ENCODE measurements at places on chromosomes 2 and 18.

DNA sequence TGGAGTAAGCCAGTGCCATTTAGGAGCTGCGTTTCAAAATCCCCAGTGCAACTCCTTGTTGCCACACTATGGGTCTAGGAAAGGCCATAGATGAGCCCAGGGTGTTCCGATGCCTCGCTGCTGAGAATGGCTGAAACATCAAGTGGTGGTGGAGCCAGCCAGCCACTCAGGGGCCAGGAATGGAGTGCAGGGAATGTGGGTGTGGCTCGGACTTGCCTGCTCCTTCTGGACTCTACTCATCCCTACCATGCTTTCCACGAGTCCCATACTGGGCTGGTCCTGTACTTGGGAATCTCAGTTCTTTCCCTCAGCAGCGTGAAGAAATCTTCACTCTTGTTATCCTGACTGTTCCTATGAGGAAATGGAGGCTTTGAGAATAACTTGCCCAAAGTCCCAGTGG lies 143.5 kb downstream of the INSIG2 start:
- DNase-seq = no peak

GRCh38 chr2:184336688-184337087 lies 261.6 kb upstream of the ZNF804A start:
- DNase-seq = no peak

DNA sequence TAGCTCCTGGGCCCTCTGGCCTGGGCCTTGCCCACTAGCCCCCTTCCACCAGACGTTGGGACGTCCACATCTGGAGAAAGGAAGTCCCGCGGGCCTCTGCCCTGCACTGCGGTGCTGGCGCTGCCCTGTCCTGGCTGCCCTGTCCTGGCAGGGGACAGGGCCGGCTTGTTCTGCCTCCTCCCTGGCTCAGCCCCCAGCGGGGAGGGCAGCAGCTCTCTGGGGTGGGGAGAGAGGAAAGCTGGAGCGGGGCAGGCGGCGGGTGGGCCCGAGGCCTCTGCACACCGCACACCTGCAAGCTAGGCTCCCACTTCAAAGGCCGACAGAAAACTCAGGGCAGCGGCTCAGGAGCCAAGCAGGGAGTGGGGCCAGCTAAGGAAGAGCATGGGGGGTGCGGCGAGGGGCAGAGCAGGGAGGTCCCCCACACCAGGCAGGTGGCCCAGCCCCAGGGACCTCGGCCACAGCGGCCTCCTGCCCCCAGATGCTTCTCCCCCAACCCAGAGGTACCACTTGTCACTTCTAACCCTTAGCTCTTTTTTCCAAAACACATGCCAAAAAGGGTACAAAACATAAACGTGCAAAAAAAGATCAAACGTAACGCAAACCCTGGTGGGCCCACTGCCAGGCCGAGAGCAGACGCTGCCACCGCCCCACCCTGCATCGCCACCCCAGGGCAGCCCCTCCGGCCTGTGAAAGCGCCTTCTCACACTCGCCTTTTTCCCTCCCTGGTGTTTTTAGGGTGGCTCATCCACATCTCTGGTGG lies 13.5 kb downstream of the SNED1 start:
- DNase-seq = no peak

- DNase-seq = no peak
Measured at GRCh38 chr2:237482485-237482884, 4.6 kb upstream of the MLPH start.

DNA sequence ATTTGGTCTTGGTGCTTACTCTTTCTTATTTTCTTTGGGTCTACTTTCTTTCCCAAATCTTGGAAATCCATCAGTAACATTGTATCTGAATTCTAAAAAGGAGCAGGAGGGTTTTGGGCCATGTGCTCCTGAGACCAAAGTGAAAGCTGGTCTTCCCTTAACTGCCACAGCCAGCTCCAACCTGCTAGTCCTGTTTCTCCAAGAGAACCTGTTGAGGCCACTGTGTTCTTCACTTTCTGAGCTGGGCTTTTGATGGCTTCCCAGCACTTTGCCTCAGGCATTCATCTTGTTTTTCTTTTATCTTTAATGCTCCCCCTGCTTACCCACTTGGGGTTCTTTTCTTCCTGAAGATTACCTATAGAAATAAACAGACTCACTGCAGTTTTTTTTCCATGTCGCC lies 53.3 kb downstream of the ARHGAP28 start:
- no peak for DNase-seq

DNA sequence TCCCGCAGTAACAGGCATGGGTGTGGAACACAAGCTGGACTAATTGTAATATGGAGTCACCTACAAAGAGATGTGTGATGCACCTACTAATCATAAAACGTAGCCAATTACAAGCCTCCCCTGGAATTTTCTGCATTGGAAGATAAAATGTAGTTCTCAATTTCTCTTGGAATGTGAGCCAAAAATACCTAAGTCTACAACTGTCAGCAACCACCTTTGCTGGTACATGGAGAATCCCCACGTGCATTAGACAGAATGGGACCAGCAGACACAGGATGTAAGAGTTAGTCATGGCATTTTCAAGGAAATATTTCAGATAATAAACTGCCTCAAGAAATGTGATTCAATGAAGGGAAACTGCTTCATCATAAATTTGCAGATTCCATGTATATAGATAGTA lies 85.6 kb upstream of the DCC start:
- DNase-seq = no peak

DNA sequence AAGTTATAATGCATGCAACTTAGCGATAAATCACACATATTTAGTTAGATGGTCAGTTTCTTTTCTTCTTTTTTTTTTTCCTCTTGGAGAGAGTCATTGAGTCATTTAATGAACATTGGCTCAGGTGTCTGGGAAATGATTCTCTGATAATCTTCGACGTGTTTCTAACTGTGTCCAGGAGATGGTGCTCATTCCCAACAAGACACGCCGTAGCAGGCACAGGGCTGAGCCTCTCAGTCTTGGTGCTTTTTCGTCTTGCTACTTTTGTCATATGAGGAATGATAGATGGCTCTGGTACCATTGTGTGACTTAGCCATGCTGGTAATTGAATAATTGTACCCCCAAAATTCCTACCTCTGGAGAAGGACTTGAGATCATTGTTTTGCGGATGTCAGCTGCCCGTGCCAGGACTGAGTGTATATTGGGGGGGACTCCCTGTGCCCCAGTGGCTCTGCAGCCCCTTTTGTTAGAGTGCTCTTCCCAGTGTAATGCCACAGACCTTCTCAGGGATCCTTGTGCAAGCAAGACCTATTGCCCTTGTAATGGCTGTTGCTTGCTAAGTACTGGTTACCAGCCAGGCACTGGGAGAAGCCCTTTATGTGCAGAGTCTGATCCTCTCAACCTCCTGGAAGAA lies 107.6 kb upstream of the CYRIA start:
- no peak for DNase-seq

DNA sequence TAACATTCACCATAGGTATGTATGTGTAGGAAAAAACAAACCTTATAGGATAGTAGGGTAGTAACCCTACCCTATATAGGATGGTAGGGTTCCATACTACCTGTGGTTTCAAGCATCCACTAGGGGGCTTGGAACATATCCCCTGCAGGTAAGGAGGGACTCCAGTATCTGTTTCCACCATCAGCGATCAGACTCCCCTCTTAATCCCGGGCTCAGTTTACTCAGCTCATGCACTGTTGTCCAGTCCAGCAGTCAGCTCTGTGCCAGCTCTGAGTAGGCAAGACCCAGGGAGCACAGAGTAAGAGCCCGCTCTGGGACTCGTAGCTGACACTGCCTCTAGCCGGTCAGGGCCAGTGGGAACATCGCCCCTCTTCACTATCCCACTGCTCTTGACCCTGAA lies 61.7 kb downstream of the MEX3C start:
- DNase-seq = no peak

- no peak for DNase-seq
Measured at GRCh38 chr2:48749291-48750127, 6.0 kb downstream of the LHCGR start.

GRCh38 chr2:111171337-111171930 lies 50.7 kb downstream of the BCL2L11 start:
- no peak for DNase-seq

GRCh38 chr2:154992826-154993225 lies 294.3 kb downstream of the KCNJ3 start:
- DNase-seq = no peak

DNA sequence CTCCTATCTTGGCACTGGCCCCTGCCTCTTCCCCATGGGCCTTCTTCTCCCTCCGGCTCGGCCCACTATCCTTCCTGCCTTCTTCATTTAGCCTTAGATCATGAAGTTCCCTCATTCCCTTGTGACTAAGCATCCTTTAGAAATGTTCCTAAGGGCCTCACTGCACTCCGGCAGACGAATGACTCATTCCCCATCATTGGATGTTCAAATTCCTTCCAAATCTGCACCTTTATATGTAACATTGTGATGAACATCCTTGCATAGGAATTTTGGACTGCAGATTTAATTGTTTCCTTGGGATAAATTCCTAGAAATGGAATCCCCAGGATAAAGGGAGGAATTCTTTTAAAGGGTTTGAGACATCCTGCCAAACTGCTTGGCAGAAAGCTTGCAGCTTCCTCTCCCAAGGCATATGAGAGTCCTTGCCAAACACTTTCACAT lies 19.0 kb downstream of the CRACDL start:
- DNase-seq = no peak

DNA sequence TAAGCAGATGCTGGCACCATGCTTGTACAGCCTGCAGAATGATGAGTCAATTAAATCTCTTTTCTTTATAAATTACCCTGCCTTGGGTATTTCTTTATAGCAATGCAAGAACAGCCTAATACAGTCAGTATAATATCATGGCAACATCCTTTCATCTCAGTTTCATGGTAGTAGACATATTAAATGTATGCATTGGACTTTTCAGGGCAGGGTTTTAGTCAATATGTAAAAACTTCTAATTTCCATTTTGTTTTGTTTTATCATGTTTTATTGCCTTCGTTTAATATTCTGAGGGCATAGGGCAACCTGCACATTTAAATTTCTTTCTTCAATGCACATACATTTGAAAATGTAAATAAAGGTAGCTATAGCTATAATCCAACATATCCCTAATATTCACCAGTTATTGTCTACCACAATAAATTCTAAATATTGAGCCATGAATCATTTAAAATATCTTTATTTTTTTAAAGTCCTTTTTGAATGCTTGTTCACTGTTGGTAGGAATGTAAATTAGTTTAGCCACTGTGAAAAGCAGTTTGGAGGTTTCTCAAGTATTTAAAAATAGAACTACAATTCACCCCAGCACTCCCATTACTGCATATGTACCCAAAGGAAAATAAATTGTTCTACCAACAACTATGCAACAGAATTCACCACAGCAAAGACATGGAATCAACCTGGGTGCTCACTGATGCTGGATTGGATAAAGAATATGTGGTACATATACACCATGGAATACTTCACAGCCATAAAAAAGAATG lies 41.8 kb upstream of the GRB14 start:
- DNase-seq = no peak

GRCh38 chr2:110216803-110217202 lies 4.5 kb upstream of the MTLN start:
- DNase-seq = no peak

DNA sequence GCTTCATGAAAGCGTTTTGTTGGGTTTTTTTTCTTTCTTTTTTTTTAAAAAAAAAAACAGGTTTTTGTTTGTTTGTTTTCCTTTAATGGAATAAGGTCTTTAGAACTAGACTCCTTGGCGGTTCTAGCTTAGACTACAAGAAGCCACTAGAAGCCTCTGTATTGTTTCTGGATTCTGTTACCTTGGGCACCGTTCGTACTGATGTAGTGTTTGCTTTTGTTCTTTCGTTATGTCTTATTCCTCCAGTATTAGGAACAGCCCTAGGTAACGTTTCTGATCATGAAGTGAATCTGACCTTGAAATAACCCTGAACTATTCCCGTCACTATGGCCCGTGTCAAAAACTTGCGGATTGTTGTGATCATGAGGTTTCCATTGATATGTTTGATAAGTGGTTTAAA lies 164.6 kb downstream of the PTGR3 start:
- no peak for DNase-seq

- DNase-seq = no peak
Measured at GRCh38 chr18:58788971-58789875, 75.5 kb upstream of the ZNF532 start.

- no peak for DNase-seq
Measured at GRCh38 chr2:168552450-168552856, 96.4 kb downstream of the CERS6 start.

DNA sequence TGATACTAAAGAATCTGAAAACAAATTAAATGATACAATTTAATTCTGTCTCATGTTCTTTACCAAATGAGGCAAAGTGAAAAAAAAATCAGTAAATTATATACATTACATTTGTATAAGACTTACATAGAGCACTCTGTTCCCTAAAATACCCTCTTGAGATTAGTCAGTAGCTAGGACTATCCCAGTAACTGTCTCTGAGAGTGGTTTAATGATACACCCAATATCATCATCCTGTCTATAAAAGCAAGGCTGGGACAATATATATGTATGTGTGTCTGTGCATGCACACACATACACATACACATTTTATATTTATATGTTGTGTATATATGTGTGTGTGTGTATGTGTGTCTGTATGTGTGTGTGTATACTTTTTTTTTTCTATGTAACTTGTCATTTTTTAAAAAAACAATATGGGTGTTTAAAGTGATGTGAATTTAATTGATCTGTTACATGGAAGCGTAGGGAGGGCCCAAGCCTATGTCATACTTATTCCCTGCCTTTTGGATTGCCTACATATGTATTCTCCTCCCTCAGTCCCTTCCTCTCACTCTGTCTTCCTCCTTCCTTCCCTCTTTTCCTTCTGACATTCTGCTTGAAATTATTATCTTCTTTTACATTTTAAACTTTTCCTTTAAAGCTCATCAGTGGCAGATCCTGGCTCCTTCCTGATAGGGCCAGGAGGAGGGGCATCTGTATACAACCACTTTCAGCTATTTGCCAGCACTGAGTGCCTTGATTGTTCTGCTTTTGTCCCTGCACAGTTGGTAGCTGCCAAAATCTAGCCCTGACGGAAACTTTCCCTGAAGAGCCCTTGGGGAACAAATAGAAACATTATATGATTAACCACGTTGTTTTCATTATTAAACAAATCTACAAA lies 6.8 kb downstream of the ASXL3 start:
- DNase-seq = no peak

DNA sequence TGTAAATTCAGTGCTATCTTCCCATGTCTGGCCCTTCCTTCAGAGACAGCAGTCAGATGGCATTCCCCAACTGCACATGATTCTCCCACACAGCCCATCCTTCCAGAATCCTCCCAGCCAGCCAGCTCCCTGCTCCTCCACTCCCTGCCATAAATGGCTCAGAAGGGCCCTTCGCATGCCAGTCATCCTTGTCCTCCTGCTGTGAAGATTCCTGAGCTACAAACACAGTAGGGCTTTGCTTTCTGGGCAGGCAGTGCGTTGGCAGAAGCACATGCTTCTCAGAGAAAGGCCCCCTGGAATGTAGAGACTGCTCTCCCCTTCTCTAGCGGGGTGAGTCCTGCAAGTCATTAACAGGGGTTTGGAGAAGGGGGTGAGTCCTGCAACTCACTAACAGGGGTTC lies 71.9 kb downstream of the TEX51 start:
- DNase-seq = no peak
